Cortex of kidney (tissue), 1 donor: ENCODE measurements at places on chromosomes 7 and 10.

- DNase-seq, result no peak
These were observed 228.5 kb downstream of the CDK14 start for GRCh38 chr7:90824386-90825307.

GRCh38 chr7:157396316-157397035 is 59.7 kb downstream of the DNAJB6 start:
- no peak for DNase-seq

DNA sequence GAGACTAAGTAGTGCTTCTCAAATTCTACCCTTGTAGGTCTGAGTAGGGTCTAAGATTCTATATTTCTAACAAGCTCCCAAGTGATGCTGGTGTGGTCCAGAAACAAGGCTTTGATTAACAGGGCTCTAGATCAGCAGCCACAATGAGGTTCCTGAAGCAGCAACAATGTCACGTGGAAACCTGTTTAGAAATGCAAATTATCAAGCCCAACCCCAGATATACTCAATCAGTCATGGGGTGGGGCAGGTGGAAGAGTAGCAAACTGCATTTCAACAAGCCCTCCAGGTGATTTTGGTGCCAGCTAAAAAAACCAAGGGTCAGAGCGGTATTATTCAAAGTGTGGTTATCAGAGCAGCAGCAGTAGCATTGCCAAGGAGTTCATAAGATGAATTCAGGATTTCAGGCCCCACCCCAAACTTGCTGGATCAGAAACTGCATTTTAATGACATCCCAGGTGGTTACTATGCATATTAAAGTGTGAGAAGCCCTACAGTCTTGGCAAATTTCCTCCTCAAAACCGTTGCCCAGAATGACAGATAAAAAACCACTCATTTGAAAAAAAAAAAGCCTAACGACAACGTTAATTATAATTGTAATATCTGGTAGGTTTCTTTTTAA is 199.2 kb downstream of the AHR start:
- DNase-seq, result no peak

GRCh38 chr10:5147255-5147980 is 37.5 kb downstream of the AKR1C8 start:
- DNase-seq, result no peak

DNA sequence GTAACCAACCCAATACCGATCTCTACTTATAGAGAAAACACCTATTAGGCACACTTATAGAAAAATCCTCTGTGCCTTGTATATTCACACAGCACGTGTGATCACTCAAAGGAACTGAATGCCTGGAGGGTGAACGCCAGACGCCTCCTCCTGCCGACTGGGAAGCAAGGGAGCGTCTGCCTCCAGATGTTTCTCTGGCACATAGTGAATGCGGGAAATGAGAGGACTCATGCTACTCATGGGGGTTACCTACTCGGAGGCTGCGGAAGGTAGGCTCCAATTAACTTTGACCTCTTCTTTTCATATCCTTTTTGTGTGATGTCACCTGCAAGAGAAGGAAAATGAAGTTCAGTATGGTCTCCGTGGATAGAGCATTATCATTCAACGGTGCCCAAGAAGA is 203.3 kb downstream of the DIP2C start:
- DNase-seq, result no peak

- no peak for DNase-seq
These were observed 55.0 kb downstream of the LRRC17 start for GRCh38 chr7:102967798-102968197.

GRCh38 chr10:125692601-125693523 is 9.9 kb upstream of the TEX36 start:
- no peak for DNase-seq
